C1 segment of cervical spinal cord (tissue), 14 donors: ENCODE measurements at places on chromosomes 16 and 17.

DNA sequence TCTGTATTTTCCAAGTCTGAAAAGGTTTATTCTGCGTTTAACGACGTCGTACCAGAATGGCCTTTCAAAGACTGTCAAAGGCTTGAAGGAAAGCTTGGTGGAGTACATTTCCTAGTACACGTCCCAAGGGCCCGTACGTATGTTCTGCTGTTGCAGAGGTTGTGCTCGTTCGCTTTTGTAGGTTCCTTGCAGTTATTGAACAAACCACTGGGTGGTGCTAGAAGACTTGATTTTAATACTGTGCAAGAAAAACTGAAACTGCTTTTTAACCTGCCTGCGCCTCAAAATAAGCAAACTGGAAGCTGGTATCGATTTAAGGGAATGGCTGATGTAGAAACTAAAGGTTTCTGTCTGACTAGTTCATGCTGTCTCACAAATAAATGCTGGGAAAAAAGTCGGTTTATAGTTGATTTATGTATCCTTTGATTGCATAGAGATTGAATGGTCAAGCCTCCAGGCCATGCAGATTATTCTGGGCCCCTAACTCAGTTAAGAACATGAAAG lies 54.6 kb downstream of the USP10 start:
- DNase-seq: peak; percentile 17

- DNase-seq: no peak
Observed at GRCh38 chr17:79939755-79940458, 95.8 kb downstream of the TBC1D16 start.

DNA sequence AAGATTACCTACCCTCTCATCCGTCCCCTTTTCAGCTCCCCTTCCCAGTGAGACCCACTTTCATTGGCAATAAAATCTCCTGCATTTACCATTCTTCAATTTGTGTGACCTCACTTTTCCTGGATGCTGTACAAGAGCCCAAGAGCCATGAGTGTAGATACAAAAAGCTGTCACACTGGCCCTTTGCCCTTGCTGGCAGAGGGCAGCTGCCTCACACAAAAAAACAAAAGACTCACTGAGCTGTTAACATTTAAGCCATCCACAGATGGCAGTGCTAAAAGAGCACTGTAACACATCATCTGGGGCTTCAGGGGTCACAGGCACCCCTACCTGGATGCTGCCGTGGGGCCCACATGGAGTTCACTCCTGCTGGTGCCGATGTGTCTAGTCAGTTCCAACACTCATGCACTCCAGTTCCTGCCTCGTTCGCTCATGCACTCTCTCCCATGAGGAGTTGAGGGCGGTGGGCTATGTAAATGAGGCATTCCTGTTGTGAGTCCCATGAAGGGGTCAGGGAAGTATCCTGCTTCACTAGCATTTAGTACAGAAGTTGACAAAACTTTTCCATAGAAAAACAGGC lies 123.1 kb downstream of the CA10 start:
- DNase-seq: no peak

DNA sequence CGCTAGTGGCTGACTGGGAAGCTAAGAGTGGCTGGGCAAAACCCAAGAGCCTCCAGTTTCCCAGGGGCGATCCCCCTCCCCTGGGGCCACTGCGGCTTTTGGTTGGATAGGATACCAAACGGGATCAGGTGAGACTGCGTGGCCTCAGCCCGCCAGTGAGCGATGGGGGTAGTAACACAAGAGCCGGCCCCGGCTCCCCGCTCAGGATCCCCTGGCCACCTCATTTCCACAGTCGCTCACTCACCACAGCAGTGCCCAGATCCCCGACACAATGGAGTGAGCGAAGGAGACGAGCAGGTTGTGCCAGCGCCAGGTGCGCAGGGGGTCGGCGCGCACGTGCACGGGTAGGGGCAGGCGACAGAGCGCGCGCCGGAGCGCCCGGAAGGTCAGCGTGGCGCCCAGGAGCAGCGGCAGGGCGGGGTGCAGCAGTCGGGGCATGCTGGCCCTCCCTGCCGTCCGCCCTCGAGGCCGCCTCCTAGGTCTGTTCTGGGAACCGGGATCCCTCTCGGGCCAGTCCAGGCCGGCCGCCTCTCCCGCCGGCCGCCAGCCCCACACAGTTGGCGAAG lies 290 bp downstream of the TLCD1 start:
- no peak for DNase-seq

GRCh38 chr16:22693638-22694340 lies 120.2 kb upstream of the HS3ST2 start:
- DNase-seq: no peak

- no peak for DNase-seq
Observed at GRCh38 chr17:44688200-44688599, 1.4 kb downstream of the CCDC43 start.

DNA sequence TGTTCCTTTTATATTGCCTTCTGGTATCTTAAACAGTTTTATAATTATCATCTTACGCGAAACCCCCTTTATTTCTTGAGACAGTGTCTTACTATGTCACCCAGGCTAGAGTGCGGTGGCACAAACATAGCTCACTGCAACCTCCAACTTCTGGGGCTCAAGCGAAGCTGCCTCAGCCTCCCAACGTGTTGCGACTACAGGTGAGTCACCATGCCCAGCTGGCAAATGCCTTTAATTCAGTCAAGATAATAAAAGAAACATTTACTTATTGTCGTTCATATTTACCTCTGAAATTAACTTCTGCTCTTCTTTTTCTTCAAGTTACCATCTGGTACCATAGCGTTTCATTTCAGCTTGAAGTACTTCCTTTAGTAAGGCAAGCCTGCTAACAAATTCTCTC lies 43.9 kb downstream of the FBXL20 start:
- DNase-seq: no peak

DNA sequence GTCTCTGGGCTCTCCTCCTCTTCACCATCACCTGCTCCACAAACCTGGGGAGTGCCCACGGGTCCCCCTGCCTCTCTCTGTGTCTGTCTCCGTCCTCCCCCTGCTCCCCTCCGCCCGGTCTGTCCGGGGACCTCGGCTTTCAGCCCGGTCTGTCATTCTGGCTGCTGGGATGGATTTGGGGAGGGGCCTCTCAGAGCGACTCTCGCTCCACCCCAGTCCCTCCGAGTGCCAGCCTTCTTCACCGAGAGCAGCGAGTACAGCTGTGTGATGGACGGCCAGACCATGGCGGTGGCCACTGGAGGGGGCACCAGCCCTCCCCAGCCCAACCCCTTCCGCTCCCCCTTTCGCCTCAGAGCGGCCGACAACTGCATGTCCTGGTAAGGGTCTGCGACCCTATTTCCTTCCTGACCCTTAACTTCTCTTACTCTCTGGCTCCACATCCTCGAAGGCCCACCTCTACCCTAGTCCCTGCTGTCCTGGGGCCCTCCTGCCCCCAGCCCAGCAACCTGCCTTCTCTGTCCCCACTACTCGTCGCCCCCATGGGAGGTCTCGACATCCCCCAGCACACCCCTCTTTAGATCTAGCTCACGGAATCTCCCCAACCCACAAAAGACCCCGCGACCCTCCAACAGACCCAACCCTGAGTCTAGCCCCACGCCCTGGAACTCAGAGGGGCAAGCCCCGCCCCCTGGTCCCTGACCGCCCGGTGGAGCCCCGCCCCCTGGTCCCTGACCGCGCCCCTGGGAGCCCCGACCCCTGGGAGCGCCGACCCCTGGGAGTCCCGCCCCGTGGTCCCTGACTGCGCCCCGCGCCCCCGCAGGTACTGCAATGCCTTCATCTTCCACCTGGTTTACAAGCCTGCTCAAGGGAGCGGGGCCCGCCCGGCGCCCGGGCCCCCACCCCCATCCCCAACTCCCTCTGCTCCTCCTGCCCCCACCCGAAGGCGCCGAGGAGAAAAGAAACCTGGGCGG lies 5.6 kb upstream of the CXCL16 start:
- no peak for DNase-seq

DNA sequence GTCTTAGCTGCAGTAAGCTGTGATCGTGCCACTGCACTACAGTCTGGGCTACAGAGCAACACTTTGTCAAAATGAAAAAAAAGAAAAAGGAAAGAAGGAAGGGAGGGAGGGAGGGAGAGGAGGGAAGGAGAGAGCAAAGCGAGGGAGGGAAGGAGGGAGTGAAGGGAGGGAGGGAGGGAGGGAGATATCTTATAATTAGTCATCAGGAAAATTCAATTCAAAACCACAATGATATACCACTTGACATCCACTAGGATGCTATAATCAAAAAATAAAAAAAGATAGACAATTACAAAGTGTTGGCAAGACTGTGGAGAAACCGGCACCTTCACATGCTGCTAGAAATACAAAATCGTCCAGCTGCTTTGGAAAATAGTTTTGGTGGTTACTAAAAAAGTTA lies 93.8 kb downstream of the CDC27 start:
- DNase-seq: no peak

- DNase-seq: no peak
Observed at GRCh38 chr17:29621751-29622194, 939 bp downstream of the CORO6 start.

DNA sequence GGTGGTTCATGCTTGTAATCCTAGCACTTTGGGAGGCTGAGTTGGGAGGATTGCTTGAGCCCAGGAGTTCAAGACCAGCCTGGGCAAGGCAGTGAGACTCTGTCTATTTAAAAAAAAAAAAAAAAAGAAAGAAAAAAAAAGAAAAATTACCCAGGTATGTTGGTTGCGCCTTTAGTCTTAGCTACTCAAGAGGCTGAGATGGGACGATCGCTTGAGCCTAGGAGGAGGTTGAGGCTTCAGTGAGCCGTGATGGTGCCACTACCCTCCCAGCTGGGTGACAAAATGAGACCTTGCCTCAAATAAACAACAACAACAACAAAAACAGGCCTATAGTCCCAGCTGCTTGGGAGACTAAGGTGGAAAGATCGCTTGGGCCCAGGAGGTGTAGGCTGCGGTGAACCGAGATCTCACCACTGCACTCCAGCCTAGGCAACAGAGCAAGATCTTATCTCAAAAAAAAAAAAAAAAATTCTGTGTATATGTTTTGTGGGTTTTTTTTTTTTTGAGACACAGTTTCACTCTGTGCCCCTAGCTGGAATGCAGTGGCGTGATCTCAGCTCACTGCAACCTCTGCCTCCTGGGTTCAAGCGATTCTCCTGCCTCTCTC lies 12.5 kb upstream of the ANKRD40CL start:
- DNase-seq: no peak

DNA sequence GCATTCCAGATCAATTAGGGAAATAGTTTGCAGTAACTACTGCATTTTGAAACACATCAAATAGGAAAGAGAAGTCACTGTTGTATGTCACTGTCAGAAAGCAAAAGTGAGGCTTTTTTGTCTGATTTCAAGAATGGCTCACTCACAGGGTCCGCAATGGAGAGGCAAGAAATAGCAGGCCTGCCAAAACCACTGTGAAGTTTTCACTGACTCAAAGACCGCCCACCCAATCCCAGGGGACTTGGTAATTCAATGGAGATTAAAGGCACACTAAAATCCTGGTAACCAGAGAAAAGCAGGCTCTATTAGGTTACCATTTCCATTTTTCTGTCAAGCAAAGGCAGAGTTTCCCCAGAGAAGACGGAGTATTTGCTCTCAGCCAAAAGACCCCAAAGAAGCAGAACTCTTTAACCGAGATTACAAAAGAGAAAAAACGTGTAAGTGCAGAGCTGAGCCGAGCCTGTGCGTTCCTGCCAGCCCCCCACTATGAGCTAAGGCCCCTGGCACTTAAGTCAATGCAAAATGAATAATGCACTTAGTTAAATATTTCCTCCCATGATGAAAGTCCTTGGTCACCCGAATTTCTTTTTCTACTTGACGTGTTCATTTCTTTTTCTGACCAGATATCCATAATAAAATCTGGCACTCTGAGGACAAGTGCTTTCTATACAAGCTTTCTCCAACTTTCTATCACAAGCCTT lies 57.0 kb downstream of the FOXL1 start:
- DNase-seq: no peak
